ENCODE measurements at places on chromosomes 13 and 19. TPM values are rescaled to one million over a fixed set of nuclear protein-coding genes. Genes with fewer than 3 reads are reported as not detected.

Gene POSTN
- 38.0 TPM for total RNA-seq

Gene CCNA1
- total RNA-seq = not detected

Gene CGB3
- total RNA-seq = not detected

Gene LILRA2
- total RNA-seq = not detected

Gene THAP8
- total RNA-seq = 3.6 TPM

Gene KIR3DL2
- not detected for total RNA-seq

Gene KLK2
- total RNA-seq = not detected

Gene CEACAM19
- total RNA-seq = 3.1 TPM

Gene HAUS8
- total RNA-seq = 2.1 TPM

Gene SIGLEC10
- total RNA-seq = not detected

Gene ATP8A2
- total RNA-seq = 0.26 TPM

Gene PSG3
- not detected for total RNA-seq

Gene ENOX1
- 7.6 TPM for total RNA-seq

Gene STARD13
- 16.2 TPM for total RNA-seq

Gene ICAM5
- 2.5 TPM for total RNA-seq

Gene MAP4K1
- total RNA-seq = 0.17 TPM

Gene KIR3DL1
- total RNA-seq = not detected

Gene SIGLEC5
- total RNA-seq = not detected

Gene NOVA2
- total RNA-seq = not detected

Gene UBE2L5
- total RNA-seq = not detected

Gene R3HDM4
- total RNA-seq = 13.2 TPM

Gene FGF9
- total RNA-seq = 0.33 TPM

Gene ACOD1
- not detected for total RNA-seq

Gene NBEA
- 7.8 TPM for total RNA-seq

Gene ZNF223
- total RNA-seq = 4.6 TPM

Gene NLRP11
- total RNA-seq = under 0.01 TPM

Gene PRR19
- 0.17 TPM for total RNA-seq

Gene NDUFB7
- 253 TPM for total RNA-seq

Gene C1QTNF9
- under 0.01 TPM for total RNA-seq

Gene PRX
- 3.6 TPM for total RNA-seq

Gene GJB6
- total RNA-seq = not detected

Gene KRTDAP
- total RNA-seq = not detected

Gene RNF225
- total RNA-seq = under 0.01 TPM

Gene PSG11
- total RNA-seq = not detected

Gene ZNF90
- 2.8 TPM for total RNA-seq

Gene PLA2G4C
- total RNA-seq = 39.3 TPM

Gene CLEC17A
- not detected for total RNA-seq

Gene FUT2
- total RNA-seq = under 0.01 TPM

Gene SIGLEC14
- total RNA-seq = not detected

Gene TMEM221
- 0.17 TPM for total RNA-seq

Gene ZNF256
- total RNA-seq = 5.1 TPM

Gene B3GNT8
- 1.3 TPM for total RNA-seq

Gene SPACA4
- total RNA-seq = not detected

Gene PTPRS
- total RNA-seq = 136 TPM

Gene TCF3
- total RNA-seq = 54.7 TPM

Gene CCL25
- not detected for total RNA-seq

Gene NPAS1
- 0.26 TPM for total RNA-seq
